Temporal lobe (tissue), 4 donors: ENCODE measurements at places on chromosomes 6 and 20. TPM values are rescaled to one million over a fixed set of nuclear protein-coding genes. Genes with fewer than 3 reads are reported as not detected.

The C20orf144 gene
- total RNA-seq: not detected

The LHFPL5 gene
- 0.98 TPM for total RNA-seq

The ZSCAN9 gene
- 30.5 TPM for total RNA-seq

The PBOV1 gene
- not detected for total RNA-seq

The TTBK1 gene
- total RNA-seq: 15.0 TPM

The TCP11 gene
- 0.25 TPM for total RNA-seq

The HDGFL1 gene
- under 0.01 TPM for total RNA-seq

The FAM110A gene
- 4.4 TPM for total RNA-seq

The PPDPF gene
- total RNA-seq: 24.1 TPM

The FKBP1C gene
- total RNA-seq: not detected
